Fibroblast of skin of left quadriceps (primary cell): ENCODE measurements at places on chromosomes 13 and 19.

- DNase-seq: no peak
These were observed 14.4 kb upstream of the MYDGF start for GRCh38 chr19:4684312-4685095.

DNA sequence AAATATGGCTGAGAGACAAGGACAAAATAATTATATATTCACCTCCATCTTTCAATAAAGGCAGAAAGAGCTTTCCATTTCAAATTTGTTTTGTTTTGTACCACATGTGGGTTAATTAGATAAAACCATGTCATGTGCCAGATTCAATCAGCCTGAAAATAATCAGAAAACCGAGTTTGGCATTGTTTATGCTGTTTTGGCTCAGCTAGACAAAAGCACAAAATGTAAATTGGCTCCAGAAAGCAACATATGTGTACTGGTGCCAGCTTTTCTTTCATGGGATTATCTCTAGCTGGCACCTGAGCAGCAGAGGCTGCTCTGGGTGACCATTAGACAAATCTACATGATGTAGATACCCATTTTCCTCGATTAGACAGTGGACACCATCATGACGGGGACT, 9.2 kb upstream of the DNAJC15 start:
- no peak for DNase-seq

DNA sequence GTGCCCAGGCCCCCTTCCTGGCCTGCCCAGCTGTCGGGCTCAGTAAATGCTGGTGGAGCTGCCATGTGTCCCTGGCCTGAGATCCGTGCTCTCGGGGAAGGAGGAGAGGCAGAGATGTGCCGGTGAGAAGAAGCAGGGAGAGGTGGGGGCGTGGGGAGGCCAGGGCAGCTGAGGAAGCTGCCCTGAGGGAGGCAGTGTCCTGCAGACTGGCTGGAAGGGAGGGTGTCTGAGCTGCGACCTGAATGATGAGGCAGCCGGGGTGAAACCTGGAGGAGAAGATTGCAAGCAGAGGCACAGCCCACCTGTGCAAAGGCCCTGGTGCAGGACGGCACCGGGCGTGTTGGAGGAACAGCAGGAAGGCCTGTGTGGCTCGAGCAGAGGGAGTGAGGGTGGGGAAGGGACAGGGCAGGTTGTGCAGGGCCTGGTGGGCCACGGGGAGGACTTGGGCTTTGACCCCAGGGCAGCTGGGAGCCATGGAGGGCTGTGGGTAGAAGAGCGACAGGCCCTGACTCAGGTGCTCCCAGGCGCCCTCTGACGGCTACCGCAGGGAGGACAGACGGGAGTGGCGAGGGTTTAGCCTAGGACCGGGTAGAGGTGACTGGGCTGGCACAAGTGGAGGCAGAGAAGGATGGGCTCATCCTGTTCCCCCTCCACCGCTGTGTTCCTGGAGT, 14.0 kb upstream of the CELF5 start:
- DNase-seq: no peak

GRCh38 chr13:106348075-106348840, 187.2 kb downstream of the EFNB2 start:
- DNase-seq: peak; percentile 32

GRCh38 chr13:46577696-46578589, 25.0 kb downstream of the LRCH1 start:
- DNase-seq: peak; percentile 83

DNA sequence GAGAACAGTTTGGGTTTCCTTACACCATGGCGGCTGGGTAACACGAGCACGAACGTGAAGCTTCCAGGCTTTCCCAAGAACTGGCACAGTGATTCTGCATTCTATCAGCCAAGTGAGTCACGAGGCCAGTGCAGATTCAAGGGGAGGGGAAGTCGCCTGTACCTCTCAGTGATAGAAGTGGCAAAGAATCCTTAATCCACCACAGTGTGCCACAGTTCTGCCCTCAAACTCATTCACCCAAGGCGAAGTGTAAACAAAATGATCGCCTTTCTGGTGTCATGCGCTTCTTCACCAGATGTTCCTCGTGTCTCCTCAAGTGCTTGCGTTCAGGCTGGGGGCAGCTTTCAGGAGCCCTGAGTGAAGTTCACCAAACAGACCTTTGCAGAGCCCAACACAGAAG, 24.9 kb upstream of the AMER2 start:
- DNase-seq: no peak

DNA sequence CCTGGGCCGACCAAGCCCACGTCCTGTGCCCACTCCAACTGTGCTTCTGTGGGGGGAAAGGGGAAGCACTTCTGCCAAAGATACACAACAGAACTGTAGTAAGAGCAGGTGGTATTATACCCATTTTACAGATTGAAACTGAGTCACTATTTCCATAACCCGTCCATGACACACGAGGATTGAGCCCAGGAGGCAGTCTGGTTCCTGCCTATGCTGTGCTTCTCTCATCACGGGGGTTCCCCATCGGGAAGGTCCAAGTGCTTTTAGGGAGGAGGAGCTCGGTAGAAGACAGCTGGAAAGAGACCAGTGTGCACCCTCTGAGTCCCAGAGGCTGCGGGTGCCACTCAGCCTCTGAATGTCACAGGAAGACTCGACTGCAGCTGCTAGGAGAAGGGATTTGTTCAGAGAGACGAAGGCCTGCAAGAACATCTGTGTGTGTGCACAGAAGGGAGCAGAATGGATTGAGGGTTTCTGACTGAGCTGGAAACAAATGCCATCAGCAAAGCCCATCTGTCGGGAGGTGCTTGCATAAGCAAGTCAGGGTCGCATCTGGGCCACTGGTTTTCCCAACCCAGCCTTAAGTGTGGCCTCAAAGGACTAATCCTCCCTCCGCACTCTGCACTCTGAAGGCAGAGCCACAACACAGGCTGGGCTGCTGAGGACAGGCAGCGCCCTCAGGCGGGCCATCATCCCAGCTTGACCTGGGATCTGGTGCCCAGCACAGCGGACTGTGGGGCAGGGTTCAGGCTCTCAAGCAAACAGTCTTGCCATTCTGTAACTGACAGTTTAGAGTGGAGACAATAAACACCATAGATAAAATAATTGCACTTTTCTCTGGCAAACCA, 150.0 kb downstream of the DPF1 start:
- DNase-seq: no peak

GRCh38 chr13:29101409-29101808, 281.3 kb downstream of the MTUS2 start:
- DNase-seq: no peak

GRCh38 chr13:67489016-67489415, 258.9 kb upstream of the PCDH9 start:
- DNase-seq: no peak

DNA sequence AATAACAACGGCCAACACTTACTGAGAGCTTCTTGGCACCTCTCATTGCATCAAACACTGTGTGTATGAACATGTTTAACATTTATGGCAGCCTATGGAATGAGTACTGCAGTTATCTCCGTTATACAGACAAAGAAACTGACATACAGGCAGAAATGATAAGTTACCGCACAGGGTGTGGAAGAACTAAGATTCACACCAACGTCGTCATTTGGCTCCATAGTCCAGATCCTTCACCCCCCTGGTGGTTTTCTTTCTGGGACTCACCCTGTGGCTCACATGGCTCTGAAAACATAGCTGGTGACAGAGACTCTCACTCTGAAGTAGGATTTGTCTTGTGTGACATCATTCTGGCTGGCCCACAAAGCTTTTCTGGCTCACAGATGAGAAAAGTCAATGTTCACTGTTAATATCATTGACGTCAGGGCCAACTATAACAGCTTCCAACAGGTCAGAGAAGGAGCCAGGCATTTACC, 230.1 kb downstream of the DLEU7 start:
- DNase-seq: no peak

GRCh38 chr13:29522044-29522685, 73.3 kb downstream of the SLC7A1 start:
- peak; percentile 96 for DNase-seq

GRCh38 chr19:36152019-36152351, 262 bp downstream of the COX7A1 start:
- DNase-seq: no peak

- DNase-seq: no peak
These were observed 14.8 kb downstream of the STX10 start for GRCh38 chr19:13135068-13136062.

GRCh38 chr13:74751739-74752138, 617.5 kb upstream of the KLF12 start:
- DNase-seq: no peak

DNA sequence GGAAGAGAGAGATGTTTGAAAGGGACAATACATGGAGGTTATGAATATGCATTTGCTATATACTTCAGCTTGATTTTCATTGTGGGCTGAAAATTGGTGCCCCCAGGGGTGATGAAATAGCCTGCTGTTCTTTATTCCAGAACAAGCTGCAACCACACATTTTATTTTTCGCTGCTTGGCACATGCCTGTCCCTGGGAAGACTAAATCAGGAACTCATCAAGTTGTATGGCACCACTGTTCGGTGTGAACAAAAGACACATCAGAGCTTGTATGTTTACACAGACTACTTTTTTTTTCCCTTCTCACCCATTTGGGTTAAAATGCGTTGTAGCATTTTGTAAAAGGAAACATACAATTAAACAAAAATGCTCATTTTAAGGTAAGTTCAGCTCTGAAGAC, 230.7 kb downstream of the NALCN start:
- no peak for DNase-seq

- DNase-seq: peak; percentile 5
These were observed 471 bp upstream of the INSR start for GRCh38 chr19:7294558-7295212.

- no peak for DNase-seq
These were observed 211.5 kb downstream of the KLF12 start for GRCh38 chr13:73922493-73923393.

DNA sequence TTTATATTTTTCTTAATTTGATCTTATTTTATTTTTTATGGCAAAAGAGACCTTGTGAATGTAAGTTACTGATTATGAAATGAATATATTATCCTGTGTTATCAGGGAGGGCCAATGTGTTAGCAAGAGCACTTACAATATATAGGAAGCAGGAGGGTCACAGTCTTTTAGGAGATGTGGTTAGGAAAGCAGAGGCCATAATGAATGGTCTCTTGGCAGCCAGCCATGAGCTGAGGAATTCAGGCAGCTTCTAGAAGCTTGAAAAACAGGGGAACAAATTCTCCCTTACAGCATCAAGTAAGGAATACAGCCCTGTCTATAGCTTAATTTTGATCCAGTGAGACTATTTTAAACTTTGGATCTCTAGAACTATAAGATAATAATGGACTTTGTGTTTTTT, 2374.6 kb downstream of the PCDH9 start:
- DNase-seq: peak; percentile 42

GRCh38 chr19:46840498-46840942, 10.1 kb downstream of the AP2S1 start:
- peak; percentile 54 for DNase-seq

GRCh38 chr19:16306728-16307402, 17.8 kb upstream of the KLF2 start:
- no peak for DNase-seq

DNA sequence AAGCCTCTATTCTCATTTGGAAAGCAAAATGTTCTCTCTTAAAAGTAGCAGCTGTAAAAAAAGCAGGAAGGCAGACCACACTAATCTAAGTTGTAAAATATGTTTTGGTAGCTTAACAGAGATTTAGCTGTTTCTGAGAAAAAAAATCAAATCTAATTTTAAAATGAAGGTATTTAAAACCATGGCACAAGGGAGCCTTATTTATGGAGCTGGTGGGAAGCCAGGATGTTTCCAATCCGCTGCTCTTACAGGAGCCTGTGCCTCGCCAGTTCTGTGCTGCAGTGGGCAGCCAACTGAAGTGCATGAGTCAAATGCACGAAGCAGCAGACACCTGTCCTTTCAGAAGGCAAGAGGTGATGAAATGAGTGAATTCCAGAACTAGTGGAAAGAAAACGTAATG, 28.2 kb downstream of the GPC6 start:
- no peak for DNase-seq

GRCh38 chr19:58538257-58539168, 5.4 kb upstream of the TRIM28 start:
- no peak for DNase-seq

- peak; percentile 50 for DNase-seq
These were observed 3.1 kb upstream of the C13orf46 start for GRCh38 chr13:113976711-113977684.

DNA sequence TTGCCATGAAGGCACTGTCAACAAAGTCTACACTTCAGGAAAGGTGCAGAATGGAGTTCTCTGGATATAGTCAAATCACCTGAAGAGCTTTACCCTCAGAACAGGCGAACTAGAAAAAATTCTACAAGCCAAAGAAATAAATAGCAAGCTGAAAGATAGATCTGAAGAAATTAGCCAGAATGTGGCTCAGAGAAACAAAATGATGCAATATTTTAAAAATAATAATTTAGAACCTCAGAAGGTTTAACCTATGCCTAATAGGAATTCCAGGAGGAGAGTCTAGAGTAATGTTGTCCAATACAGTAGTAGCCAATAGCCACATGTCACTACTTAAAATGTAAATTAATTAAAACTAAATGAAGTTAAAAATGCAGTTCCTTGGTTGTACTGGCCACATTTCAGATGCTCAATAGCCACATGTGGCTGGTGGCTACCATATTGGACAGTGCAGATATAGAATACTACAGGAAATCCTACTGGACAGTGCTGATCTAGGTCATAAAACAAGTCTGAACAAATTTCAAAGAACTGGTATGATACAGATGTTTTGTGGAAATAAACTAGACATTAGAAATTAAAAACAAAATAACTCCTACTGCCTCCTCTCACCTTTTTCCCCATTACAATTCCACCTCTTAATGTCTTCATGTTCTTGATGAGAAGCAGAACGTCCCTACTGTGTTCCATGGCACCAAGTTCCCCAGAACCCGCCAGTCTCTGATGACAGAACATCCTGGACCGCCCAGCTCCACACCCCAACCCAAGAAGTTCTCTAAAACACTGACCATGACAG, 679 bp upstream of the CDADC1 start:
- DNase-seq: no peak

GRCh38 chr19:52566588-52566987, 3.5 kb upstream of the ZNF701 start:
- no peak for DNase-seq

- DNase-seq: no peak
These were observed 92.7 kb downstream of the LHFPL6 start for GRCh38 chr13:39510316-39510695.

GRCh38 chr19:54724644-54725043, 402 bp downstream of the KIR3DL3 start:
- no peak for DNase-seq

DNA sequence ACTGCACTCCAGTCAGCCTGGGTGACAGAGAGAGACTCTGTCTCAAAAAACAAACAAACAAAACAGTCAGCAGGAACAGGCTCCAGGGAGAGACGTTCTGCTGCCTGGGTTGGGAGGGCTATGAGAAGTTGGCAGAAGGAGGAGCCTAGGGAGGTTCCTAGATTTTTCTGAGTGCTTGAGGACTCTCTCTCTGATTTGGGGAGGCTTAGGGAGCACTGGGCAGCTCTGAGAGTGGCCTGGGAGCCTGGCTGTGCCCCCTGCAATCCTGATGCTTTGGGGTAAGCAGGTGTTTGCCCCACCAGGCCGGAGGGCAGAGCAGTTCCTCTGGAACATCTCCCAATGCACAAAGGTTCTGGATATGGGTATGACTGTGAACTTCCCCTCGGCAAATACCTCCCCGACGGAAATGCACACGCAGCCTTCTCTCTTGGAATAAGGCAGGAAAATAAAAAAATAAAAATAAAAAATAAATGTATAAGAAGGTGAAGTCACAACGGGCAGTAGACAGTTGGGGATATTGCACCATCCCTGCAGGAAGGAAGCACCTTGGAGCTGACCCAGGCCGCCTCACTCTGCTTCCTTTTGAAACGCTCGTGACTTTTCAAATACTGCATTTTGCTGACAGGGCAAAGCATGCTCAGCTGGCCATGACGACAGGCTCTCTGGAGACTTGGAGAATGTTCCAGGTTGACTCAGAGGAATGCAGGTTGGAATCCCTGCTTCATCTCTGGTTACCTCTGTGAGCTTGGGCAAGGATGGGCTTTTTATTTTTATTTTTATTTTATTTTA, 26.5 kb upstream of the HOMER3 start:
- DNase-seq: no peak
